ENCODE measurements at places on chromosomes 11 and 22.

GRCh38 chr11:12876988-12877387 is 132.1 kb upstream of the RASSF10 start:
- no peak for DNase-seq

- DNase-seq: no peak
Observed at GRCh38 chr11:2739531-2740274, 39.9 kb upstream of the KCNQ1OT1 start.

DNA sequence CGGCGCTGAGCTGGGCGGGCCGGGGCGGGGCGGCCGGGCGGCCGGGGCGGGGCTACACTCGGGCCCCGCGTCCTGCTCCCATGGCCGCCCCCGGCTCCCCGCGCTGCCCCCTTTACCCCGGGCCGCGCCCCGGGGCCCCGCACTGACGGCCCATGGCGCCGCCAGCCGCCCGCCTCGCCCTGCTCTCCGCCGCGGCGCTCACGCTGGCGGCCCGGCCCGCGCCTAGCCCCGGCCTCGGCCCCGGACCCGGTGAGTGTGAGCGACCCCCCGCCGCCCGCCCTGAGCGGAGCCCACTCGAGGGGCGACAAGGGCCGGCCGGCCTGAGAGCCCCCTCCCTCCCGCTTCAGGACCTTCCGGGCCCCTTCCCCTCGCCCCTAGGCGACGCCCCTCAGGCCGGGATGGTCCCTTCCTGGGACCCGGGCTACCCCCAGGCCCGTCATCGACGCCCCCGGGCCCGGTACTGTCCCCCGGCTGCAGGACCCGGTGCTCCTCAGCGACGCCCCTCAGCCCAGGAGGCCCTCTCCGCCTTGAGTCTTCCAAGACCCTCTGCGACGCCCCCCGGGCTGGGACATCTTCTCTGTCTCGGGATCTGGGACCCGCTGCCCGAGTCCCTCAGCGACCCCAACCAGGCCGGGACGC is at the start of gene KREMEN1:
KREMEN1 (plus strand) TSS at position 57 of the 639 bp plus-strand sequence; CDS start at position 153, 96 bp downstream.
- DNase-seq: no peak

DNA sequence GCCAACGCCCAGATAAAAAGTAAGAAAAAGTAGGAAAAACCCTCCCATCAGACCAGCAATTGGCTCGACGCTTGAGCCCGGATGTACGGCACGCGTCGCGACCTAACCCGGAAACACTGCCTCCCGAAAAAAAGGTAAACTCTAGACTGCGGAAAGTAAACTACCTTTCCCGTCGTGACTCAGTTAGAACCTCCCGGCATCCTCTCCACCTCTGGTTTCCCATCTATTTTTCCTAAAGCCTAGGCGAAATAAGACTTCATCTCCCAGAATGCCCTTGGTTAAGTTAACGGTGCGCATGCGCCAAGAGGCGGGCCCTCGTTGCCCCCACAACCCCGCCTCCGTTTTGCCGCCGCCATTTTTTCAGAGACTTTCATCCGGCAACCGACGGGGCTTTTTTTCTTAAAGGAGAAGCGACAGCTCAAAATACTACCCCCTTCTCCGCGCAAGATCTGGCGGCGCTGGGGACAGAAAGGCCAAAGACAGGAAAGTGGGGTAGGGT is 678 bp upstream of the ZFP91 start:
- DNase-seq: peak; percentile 88

DNA sequence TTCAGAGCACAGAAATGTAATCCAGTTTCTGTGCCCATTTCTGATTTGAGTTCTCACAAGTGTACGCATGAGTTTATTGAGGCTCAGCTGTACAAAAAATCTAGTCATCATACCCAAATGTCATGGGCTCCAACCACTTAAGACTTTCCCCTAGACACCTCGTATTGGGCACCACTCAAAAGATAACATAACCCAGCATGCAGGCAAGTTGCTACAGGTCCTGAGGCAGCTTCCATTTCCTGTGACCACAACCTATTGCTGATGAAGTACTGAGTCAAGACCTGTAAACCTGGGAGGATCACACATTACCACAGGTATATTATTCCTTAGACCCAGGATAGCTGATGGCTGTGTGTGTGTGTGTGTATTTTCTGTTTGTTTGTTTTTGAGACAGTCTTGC is 95.2 kb downstream of the MRTFA start:
- DNase-seq: no peak

DNA sequence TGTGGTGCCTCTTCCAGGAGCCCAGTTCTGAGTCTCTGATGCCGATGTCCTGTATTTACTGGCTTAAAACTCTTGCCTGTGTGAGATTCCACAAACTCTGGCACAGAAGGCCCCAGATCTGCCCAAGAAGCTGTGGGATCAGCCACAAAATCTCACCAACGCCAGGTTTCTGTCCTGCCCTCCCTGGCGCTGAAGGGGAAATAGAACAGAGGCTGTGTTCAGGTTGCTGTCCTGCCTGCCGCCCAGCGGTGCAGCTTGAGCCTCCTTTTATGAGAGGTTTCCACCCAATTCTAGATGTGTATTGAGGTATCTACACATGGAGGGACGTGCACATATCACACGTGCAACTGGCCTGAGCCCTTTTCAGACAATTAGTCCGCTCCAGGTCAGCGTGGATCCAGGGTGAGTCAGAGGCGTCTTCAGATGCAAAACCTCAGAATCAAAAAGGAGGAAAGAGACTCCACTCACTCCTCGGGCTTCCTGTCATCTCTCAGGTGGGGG is 2.2 kb downstream of the TMEM80 start:
- no peak for DNase-seq

- DNase-seq: no peak
Observed at GRCh38 chr11:131944736-131945135, 574.3 kb downstream of the NTM start.

GRCh38 chr11:129279326-129280026 is 87.4 kb upstream of the ARHGAP32 start:
- peak; percentile 40 for DNase-seq

GRCh38 chr22:32164075-32164860 is 5.2 kb upstream of the C22orf42 start:
- no peak for DNase-seq

GRCh38 chr11:120107692-120108091 is 30.2 kb downstream of the TRIM29 start:
- no peak for DNase-seq

- no peak for DNase-seq
Observed at GRCh38 chr11:29816359-29816758, 200.5 kb downstream of the KCNA4 start.

DNA sequence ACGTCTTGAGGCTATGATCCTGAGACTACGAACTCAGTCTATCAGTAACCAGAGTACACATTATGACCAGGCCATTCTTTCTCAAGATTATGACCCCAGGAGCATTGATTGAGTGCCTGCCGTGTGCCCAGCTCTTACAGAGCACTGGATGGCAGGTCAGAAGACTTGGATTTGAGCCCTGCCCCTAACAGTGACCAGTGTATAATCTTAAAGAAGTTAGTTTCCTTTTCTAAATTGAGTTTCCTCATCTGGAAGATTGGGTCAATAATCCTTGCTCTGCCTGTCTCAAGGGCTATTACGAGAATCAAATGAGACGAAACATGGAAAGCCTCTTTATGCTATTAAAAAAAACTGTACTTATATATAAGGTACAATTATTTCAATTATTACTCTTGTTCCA is 38.2 kb downstream of the SLCO2B1 start:
- DNase-seq: no peak

GRCh38 chr11:97764605-97765004 is 1256.1 kb upstream of the CNTN5 start:
- DNase-seq: no peak

- no peak for DNase-seq
Observed at GRCh38 chr22:23034621-23035556, 35.4 kb upstream of the GNAZ start.

DNA sequence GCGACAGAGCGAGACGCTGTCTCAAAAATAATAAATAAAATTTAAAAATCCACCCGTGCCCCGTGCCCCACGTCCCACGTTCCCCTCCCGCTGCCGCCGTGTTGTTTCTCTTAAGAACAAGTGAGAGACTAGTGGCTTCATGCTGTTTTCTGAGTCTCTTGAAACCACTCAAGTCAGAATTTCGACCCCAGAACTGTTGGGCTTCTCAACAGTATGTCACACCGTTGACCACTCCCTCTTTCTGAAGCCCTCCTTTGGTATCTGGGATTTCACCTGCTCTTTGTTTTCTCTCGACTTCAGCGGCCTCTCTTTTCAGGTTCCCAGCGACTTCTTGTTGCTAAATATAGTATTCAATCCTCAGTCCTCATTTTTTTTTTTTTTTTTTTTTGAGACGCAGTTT is 974 bp downstream of the PPIL2 start:
- DNase-seq: no peak

GRCh38 chr11:1820463-1821325 is 14.1 kb upstream of the SYT8 start:
- no peak for DNase-seq

- DNase-seq: no peak
Observed at GRCh38 chr11:80816966-80817365, 1376.1 kb upstream of the TENM4 start.

- DNase-seq: no peak
Observed at GRCh38 chr11:43497144-43497543, 138.4 kb downstream of the TTC17 start.

DNA sequence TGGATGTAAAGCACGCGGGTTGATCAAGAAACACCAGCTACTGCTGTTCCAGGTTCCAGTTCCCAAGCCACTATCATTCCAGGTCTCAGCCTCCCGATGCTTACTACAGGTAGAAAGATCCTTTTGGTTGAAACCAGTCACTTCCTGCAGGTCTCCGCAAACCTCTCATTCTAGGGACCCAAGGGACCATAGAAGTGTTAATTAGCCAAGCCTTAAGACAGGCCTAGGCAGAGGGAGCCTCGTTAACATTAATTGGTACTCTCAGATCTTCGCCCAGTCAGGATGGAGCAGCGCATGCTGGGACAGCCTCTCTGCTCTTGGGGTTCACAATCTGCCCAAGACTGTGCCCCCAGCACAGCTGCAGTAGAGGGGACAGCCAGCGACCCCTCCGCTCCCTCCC is 11.2 kb upstream of the OAF start:
- DNase-seq: no peak

DNA sequence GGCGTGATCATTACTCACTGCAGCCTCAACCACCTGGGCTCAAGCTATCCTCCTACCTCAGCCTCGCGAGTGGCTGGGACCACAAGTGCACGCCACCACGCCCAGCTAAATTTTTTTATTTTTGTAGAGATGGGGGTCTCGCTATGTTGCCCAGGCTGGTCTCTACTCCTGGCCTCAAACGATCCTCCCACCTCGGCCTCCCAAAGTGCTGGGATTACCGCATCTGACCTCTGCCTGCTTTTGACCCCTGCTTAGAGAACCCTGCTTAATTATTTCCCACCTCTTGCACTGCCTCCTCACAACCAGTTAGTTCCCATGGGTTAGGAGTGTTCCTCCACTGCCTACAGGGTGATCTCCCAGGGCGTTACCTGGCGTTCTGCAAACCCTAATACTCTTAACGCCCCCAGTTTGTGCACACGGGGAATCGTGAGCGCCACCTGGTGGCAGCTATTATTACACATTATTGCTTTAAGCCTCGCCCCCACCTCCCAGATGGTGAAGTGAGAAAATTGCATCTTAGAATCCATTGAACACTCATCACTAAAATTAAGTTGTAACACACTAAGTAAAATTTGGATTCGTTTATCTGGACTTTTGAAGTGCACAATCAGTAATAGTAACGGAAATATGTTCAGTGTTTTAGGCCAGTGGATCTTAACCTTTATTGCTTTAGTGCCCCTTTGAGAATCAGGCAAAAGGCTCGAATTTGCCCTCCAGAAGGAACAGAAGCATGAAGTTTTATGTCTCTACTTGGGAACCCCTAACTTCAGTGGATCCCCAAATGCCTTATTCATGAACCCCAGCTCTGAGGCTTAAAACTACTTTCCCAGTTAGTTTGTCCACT is 61.4 kb upstream of the ASPHD2 start:
- DNase-seq: peak; percentile 25

- DNase-seq: no peak
Observed at GRCh38 chr11:46457659-46458424, 66.3 kb upstream of the CHRM4 start.

GRCh38 chr11:47391711-47392432 is 13.5 kb upstream of the SPI1 start:
- no peak for DNase-seq

DNA sequence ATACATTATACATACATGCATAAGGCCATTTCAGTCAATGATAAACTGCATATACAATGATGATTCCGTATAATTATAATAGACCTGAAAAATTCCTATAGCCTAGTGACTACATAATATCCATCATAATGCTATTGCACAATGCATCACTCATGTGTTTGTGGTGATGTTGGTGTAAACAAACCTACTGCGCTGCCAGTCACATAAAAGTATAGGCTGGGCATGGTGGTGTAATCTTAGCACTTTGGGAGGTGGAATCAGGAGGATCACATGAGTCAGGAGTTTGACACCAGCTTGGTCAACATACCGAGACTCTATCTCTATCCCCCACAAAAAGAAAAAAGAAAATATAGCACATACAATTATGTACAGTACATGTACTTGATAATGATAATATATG is 163.7 kb upstream of the DDI1 start:
- DNase-seq: no peak

DNA sequence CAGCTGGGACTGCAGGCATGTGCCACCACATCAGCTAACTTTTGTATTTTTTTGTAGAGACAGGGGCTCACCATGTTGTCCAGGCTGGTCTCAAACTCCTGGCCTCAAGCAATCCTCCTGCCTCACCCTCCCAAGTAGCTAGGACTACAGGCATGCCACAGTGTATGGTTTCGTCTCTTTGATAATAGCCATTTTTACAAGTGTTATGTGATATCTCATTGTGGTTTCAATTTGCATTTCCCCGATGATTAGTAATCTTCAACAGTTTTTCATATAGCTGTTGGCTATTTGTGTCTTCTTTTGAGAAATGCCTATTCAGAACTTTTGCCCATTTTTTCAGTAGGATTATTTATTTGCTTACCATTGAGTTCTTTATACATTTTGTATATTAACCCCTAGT is 9.0 kb upstream of the MTMR3 start:
- DNase-seq: no peak

DNA sequence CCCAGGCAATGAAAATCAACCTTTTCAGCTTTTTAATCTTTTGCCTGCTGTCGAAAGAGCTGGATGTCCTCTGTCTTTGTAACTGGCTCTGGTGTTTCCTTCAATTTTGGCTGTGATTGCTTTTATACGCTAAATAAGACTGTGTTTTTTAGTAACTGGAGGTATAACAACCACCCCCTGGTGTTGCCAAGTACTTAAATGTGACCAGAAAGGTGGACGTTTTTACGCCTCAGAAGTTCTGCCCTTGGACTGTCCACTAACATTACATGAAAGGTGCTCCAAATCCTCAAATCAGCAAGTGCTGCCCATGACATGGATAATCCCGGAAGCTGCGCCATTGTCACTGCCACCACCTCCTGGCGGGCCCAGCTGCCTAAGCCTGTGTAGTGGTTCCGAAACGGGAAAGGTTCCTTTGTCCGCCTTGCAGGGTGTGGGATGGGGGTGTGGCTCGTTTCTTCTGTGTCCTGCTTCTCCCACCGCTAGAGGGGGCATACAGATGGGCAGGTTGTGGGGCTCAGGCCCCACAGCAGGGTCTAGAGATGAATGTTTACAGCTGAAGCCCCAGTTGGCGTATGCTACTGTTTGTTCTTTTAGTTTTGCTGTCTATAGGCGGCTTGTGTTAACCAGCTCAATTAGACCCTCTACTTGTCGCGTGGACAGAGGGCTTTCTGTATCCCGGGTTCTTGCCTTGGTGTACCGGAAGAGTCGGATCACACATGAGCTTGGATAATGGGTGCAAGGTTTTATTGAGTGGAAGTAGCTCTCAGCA is 82.2 kb upstream of the SEPTIN5 start:
- no peak for DNase-seq

- DNase-seq: no peak
Observed at GRCh38 chr11:32427616-32427934, 7.8 kb downstream of the WT1 start.
